ENCODE measurements at places on chromosomes 6 and 20.

DNA sequence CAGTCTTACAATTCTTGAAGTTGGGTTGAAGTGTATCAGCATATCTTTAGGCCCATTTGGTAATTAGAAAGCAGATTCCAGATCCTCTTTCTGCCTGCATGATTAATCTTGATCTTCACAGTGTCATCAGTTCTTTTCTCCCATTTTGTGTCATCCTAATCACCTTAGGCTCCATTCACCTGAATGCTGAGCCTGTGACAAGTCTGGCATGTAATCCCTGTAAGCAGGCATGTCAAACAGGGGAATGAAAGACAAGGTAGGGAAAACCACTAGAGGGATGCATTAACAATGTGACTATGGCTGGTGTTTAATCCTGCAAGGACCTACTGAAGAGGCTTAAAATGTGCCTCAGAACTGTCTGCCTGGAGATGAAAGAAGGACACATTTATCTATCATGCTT lies 848.8 kb downstream of the TFAP2A start:
- no peak for DNase-seq

DNA sequence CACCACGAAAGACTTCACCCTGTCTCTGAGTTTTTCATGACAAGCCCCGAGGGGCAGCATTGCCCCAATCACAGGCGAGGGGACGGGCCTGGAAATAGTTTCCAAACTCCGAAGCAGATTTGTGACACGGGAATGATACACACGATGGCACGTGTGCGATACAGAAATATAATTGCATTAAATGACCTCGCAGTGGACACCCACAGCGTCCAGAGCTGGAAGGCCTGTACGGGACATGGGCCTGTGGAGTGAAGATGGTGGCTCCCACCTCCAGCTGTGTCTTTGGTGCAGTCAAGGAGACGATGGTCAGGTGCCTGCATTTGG lies 43.0 kb downstream of the PMEPA1 start:
- no peak for DNase-seq

- DNase-seq = no peak
These were observed 37.9 kb upstream of the RCAN2 start for GRCh38 chr6:46528961-46529750.

DNA sequence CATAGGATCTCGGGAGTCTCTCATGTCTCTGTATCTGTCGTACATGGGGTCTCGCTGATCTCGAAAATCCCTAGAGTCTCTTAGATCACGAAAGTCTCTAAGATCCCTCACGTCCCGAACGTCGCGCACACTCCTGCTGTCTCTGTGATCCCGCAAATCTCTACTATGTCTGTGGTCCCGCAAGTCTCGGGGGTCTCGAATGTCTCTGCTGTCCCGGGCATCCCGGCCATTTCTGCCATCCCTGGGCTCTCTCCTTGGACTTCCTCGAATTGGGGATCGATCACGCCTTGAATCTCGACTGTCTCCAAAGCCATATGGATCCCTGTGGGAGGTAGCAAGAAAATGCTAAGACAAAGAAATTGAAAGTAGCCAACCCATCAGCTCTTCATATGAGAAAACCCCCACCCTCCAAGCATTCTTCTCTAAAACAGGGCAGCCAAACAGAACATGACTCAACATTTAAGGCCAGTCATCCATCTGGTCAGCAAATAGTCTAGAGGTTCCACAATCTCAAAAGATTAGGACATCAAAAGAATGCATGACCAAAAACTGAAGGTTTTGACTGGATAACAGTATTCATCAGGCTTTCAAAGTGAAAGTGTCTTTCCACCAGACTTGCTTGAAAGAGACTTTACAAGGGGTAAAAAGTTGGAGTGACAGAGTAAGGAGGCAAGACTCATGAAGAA lies 19.4 kb downstream of the NCOA5 start:
- no peak for DNase-seq

GRCh38 chr6:34154668-34155447 lies 9.0 kb upstream of the GRM4 start:
- peak; percentile 89 for DNase-seq

GRCh38 chr6:79467716-79468115 lies 69.5 kb downstream of the LCA5 start:
- no peak for DNase-seq

DNA sequence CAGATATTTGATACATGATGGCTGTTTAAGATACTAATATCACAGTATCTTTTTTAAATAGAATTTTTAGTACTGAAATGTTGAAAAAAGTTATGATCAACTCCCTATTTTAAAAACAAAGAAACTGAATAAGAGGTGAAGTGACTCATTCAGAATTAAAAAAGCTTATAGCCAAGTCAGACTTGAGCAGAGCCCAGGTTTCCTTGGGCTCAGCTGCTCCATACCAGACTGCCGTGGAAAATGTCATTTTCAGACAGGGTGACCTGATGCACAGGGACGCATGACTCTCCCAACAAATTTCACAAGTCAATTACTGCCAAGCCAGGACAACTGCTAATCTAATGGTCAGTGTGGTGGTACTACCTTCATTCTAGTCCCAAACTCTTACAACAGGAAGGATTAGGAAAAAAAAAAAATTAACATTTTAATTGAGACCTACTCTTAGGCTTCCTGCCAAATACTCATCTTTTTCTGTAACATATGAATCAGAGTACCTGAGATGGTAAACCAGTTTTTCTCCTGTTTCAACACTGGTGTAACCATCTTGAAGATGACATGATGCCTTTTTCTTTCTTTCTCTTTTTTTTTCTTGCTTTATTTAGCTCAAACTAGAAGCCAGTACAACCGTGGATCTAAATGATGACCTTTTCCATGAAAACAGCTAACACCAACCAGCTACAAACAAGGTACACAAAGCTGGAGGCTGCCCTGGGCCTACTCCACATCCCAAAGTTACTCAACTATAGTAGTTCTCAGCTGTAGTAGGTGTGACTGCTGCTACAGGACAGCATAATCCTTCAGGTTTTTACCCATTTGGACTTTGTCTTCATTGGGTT lies 30.5 kb downstream of the SLC22A23 start:
- DNase-seq = no peak

DNA sequence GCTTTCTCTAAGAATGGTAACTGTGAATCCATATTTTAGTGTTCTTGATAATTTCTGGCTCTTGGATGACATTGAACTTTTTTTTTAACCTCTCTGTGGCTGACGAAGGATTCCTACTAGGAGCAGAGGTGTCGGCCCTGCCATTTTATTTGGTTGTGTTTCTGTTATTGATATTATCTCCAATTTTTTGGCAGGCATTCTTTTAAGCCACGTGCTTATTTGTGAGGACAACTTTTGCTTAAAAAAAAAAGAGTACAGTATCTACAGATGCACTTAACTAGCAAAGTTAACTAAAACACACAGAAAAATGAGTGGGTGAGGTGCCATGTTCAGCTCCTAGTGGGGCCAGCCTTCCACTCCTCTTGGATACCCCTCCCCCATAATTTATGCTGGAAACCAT lies 1.1 kb downstream of the FANCE start:
- no peak for DNase-seq

GRCh38 chr6:39688494-39688893 lies 36.7 kb downstream of the KIF6 start:
- DNase-seq = no peak

DNA sequence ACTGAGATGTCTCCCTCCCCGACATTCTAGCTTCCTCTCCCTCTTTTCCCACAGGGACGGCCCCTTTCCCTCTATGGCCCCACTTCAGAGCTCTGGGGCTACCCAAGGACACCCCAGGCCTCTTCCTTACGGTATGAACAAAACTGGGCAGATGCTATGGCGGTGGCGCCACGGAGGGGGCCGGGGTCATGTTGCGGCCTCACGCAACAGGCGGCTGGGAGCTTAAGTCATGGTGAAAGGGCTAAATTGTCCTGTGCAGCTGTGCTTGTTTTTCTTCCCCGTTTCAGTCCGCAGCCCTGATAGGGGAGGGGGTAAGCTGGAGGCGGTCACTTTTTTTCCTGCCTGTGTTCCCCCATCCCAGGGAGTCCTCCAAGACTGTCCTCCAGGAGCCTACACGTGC lies 17.6 kb upstream of the KIAA1755 start:
- DNase-seq = no peak

DNA sequence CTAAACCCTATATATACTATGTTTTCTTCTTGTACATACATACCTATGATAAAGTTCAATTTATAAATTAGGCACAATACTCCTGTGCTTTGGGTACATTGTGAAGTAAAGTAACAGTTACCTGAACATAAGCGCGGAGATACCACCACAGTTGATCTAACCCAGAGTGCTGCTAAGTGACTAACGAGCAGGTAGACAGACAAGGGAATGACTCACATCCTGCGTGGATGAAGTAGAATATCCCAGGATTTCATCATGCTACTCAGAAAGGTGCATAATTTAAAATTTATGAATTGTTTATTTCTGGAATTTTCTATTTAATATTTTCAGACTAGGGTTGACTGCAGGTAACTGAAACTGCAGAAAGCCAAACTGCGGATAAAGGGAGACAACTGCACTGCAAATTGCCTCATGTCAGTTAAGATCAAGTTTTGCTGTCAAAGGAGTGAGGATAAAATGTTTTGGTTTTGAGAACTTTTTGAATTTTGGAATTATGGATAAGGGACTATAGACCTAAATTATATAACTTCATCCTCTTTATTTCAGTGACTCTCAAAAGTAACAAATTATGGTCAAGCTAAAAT lies 14.4 kb downstream of the MKKS start:
- DNase-seq = no peak

GRCh38 chr6:127186889-127187288 lies 68.4 kb downstream of the RSPO3 start:
- DNase-seq = peak; percentile 67

DNA sequence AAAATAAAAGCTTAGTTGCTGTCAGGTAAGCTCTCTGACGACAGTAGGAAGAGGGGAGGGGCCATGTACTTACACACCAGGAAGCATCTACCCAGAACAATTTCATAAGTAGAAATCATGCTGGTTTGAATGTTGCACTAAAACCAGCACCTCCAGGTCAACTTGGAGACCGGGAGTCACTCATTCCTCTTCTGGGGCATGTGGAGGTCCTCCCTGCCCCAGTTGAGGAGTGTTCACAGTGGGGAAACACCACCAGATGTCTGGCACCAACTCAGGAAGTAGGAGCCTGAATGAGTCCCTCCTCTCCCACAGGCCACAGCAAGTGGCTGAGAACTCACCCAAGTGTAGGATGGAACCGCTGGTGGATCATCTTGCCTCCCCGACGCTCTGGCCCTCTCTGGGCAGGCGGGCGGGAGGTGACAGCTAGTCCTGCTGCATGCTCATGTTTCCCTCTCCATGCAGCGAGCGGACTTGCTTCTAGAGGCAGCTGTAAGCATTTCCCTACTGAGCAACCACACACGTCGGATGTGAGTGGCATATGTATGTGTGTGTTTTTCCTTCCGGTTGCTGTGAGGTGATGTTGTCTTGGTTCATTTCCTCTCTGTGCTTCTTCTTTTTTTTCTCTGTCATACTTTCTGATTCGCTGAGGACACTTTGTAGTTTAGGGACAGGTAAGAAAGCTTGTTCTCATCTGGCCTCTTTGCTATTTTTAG lies 149.5 kb upstream of the NEDD9 start:
- no peak for DNase-seq

- DNase-seq = no peak
These were observed 5.4 kb upstream of the GJA10 start for GRCh38 chr6:89888871-89889270.

- DNase-seq = no peak
These were observed 177.2 kb upstream of the RNF24 start for GRCh38 chr20:4192378-4193068.

Data from endothelial cell (in vitro differentiated cells).